ENCODE measurements at places on chromosomes 4 and X.

DNA sequence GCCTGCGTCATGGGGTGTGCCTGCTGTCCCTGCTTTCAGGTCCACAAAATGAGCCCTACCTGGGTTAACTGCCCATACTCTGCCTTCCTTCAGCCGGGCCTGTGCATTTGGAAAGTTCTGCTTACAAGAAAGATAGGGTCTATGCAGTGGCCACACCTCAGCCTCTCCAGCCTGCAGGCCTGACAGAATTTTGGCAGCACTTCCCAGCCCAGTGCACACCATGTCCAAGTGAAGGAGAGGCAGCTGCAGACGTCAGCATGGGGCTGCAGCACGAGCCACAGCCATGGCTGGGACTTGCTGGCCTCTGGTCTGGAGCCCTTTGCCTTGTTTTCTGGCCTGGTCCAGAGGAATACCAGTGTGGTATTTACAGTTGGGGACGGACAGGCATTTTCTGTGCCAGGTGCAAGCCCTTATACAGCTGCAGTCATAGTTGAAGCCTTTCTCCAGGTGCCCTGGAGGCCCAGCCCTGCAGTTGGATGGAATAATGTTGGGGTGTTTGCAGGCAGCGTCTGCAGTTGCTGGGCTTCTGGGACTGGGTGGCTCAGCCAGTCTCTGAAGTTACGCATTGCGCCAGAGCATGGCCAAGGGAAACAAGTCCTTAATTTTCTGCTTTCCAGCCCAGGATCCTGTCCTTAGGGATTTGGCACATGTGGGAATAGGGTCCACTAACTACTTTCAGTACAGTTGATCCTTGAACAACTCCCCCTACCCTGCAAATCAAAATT, 26.2 kb downstream of the JADE1 start:
- no peak for DNase-seq

- DNase-seq = no peak
Measured at GRCh38 chrX:40043895-40044294, 53.9 kb downstream of the BCOR start.

GRCh38 chr4:8666581-8666980, 74.0 kb downstream of the CPZ start:
- DNase-seq = no peak

DNA sequence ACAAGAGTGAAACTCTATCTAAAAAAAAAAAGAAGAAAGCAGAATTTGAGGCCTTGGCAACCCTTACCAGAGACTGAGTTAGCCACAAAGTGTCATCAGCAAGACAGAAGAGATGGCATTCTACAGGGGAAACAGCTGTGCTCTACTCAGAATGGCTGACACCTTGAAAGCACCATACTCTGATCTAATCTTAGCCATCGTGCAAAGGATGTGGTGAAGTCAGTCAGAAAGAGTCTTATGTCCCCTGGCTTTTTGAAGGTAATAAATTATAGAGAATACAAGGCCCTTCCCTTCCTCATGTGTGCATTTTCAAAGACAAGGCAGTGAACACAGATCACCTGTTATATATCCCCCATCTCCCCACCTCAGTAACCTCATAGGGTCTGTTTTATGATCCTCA, 13.2 kb downstream of the CLNK start:
- DNase-seq = no peak

GRCh38 chrX:82945332-82945731, 562.8 kb upstream of the POU3F4 start:
- no peak for DNase-seq

DNA sequence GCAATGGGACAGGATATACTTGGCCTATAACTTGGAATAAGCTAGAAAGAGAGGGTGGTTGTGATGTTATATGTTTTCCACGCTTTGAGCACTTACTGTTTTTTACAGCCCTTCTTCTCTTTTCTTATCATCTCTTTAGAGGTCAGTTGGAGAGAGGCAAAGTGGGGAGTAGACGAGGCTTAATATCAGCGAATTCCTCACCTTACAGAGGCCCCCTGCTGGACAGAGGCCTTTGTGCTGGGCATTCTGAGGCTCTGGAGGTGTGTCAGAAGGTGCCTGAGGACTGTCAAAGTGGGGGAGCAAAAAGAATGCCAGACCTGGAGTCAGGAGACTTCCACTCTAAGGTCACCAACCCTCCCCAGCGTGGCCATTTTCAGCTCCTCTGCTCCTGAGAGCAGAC, 42.5 kb downstream of the MAMLD1 start:
- no peak for DNase-seq

DNA sequence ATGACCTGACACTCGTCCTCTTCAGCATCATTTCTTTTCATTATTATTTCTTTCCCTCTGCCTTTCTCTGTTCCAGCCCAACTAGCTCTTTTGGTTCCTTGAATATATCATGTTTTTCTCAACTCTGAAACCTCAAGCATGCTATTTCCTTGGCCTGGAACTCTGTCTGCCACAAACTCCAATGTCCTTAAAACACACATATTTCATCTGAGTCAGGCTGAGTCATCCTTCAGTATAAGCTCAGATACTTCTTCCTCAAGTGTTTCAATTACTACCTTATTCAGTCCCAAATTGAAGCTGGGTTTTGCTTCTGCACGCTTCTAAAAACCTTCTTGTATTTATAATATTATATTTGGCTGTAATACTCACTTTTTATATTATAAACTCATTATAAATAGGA, 424.2 kb downstream of the PDGFC start:
- peak; percentile 31 for DNase-seq

- DNase-seq = peak; percentile 15
Measured at GRCh38 chrX:39688576-39689375, 409.0 kb downstream of the BCOR start.

- no peak for DNase-seq
Measured at GRCh38 chr4:112411781-112412550, 104.0 kb downstream of the NEUROG2 start.

DNA sequence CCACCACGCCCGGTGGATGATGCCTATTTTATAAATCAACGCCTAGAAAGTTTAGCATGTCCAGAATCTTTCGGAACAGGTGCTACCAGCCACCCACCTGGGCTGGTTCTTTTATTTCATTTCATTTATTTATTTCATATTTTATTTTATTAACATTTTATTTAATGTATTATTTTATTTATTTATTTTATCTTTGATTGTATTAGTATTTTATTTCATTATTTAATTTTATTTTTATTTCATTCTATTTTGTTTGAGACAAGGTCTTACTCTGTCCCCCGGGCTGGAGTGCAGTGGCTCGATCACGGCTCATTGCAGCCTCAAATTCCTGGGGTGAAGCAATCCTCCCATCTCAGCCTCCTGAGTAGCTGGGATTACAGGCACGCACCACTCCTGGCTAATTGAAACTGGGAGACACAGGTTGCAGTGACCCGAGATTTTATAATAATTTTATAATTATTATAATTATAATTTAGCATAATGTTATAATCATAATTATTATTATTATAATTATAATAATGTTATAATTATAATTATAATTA, 187.2 kb downstream of the SHOX start:
- DNase-seq = no peak

GRCh38 chrX:53047228-53047627, 1.4 kb upstream of the GPR173 start:
- DNase-seq = no peak

DNA sequence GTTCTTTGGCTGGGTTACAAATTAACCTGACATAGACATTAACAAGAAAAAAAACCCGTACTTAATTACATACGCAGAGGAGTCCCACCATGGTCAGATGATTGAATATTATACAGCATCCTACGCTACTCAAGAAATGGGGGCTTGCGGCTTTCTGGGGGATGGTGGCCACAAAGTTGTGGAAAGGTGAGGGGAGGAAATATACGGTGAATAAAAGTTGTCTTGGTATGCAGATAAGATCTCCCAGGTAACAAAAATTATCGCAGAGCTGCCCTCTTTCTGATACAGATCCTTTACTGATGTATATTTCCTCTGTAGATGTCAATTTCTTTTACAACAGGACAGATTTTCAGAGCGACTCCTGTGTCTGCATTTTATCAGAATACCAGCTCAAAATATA, 890 bp downstream of the DCAF16 start:
- no peak for DNase-seq

DNA sequence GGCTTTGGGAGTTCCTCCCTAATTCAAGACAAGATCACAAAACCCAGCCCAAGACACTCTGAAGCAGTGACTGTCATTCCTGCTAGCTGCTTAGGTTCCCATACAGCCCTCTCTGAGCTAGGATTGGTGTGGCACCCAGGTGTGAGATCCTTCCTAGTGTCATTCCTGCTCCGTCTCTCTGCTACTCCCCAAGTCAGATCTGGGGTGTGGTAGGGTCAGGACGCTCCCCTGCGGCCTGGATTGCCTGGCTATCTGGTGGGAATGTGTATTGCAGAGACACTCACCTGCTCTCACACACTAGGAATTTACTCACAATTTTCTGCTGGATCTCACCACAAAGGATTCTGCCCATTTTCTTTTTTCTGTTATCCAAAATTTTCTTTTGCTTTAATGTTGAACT, 560.8 kb upstream of the ATOH1 start:
- DNase-seq = no peak

DNA sequence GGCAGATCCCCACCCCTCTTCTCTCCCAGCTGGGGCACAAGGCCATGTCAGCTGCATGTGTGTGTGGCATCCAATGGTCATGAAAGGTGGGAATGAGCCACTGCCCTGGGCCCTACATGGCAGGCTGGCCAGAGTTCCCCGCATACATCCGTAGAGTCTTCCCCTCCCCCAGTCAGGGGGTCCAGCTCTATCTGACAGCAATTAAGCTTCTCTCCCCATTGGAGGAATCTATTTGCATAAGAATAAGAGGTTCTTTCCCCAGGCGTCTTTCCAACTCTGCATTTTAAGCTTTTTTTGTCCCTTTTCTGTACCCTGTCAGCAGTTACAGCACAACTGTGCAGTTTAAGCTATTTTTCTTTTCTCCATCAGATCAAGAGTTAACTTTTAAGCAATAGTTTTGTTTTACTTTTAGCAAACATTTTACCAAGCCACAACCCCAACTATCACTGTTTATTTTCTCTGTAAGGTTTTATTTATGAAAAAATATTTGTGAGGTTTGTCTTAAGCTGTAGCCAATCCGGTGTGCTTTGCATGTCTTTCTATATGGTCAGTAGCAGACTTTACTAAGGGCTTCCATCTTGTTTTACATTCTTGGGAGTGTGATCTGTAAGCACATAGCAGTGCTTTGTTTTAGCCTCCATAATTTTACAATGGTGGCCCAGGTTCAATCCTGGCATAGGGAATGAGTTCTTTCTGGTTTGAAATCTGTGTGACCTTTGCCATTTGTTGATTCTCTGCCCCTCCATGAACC, 28.7 kb downstream of the NLRP2B start:
- DNase-seq = no peak

DNA sequence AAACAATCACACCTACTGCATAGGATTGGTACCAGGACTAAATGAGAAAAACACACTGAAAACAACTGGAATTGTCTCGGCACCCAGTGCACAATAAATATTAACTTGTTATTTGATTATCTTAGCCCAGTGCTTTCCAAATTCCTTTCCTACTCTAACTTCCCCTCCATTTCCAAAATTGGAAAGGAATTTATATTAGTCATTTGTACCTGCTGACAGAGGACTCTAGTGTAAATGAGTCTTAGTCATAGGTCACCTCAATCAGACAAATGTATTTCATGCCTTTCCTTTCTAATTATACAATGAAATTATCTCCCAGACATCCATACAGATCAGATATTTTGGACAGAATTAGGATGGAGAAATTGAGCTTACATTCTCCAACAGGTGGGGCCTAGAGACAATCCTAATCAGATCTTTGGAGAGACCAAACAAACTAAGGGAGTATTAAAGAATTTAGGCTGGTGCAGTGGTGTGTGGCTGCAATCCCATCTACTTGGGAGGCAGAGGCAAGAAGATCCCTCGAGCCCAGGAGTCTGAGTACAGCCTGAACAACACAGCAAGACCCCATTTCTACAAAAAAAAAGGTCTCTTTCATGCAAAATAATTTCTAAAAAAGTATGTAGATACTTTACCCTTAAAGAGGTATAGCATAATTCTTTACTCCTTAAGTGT, 10.1 kb downstream of the SH3D19 start:
- DNase-seq = no peak

- DNase-seq = no peak
Measured at GRCh38 chr4:156811286-156811685, 160.3 kb downstream of the PDGFC start.

GRCh38 chr4:169098054-169098497, 88.0 kb upstream of the CBR4 start:
- no peak for DNase-seq

- DNase-seq = peak; percentile 47
Measured at GRCh38 chr4:179307297-179308136, 1865.3 kb upstream of the AGA start.

GRCh38 chrX:147953976-147954375, 27.2 kb upstream of the FMR1NB start:
- no peak for DNase-seq

- no peak for DNase-seq
Measured at GRCh38 chrX:55026143-55026542, 4.6 kb downstream of the ALAS2 start.

DNA sequence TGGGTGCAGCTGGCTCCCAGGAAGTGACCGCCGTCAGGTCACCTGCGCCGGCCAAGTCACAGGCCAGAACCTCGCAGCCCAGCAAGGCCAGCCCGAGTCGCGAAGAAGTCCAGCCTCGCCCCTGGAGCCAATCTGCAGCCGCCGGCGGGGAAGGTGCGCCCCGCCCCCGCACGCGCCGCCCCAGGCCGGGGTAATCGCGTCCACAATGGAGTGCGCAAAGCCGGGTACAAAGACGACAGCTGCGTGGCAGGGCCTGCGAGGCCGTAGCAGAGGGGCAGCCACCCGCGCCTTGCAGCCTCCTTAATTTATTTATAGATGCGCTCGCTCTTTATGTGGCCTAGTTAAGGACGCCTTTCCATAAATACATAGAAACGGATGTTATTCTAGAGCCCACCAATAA, 139.4 kb upstream of the CPEB2 start:
- DNase-seq = no peak

- no peak for DNase-seq
Measured at GRCh38 chr4:71253545-71253944, 85.3 kb upstream of the SLC4A4 start.

DNA sequence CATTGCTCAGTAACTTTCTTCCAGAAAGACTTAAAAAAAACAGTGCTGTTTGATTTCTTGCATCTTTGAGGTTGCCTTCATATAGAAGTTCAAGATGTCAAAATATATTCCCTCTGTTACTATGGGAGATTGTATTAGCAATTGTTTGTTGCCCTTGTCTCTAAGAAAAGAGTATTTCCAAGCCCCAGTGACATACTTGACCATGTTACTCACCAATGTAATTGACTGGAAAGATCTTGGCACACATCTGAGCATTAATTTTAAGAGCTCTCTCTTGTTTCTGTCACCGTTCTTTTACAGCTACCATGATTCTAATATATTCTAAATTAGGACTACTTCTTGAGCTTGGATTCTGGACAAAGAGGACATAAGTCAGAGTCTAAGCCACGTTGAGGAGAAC, 902.7 kb upstream of the EPHA5 start:
- no peak for DNase-seq
